ENCODE measurements at places on chromosomes 5 and 9.

DNA sequence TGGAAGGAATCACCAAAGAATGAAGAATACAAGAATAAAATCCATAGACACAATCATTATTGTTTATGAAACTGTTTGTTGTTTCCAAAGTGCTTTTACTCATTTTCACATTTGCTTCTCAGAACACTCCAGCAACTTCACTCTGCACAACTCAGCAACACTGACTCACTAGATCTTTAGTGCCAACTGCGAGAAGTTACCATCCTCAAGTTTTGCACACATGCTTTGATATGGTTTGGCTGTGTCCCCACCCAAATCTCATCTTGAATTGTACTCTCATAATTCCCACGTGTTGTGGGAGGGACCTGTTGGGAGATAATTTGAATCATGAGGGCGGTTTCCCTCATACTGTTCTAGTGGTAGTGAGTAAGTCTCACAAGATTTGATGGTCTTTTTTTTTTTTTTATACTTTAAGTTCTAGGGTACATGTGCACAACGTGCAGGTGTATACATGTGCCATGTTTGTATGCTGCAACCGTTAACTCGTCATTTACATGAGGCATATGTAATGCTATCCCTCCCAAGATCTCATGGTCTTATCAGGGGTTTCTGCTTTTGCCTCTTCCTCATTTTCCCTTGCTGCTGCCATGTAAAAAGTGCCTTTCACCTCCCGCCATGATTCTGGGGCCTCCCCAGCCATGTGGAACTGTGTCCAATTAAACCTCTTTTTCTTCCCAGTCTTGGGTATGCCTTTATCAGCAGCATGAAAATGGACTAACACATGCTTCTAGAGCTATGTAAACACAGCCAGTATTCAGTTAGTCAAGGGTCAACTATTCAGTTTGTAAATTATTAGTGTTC lies 36.9 kb downstream of the CLINT1 start:
- no peak for DNase-seq

GRCh38 chr9:12843735-12844134 lies 68.9 kb downstream of the LURAP1L start:
- DNase-seq, result no peak

GRCh38 chr9:135330307-135330631 lies 149.3 kb upstream of the PPP1R26 start:
- no peak for DNase-seq

DNA sequence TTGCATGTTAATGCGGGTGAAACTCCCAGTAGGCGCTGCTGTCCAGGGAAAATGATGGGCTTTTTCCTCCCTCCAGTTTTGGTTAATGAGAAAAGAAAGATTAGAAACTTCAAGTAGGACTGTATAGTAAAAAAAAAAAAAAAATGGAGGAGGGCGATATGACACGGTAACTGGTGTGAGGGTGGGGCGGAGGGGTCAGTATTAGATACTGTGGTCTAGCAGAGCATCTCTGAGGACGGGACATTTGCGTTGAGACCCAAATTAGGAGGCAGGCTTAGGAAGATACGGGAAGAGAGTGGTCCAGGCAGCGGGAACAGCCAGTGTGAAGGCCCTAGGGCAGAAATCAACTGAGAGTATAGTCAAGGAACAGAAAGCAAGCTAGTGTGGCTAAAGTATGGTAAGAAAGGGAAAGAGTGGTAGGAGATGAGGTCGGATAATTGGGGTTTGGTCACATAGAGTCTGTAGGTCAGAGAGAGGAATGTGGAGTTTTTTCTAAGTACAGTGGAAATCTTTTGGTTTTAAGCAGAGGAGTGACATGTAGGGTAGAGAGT lies 707 bp downstream of the RMND5B start:
- DNase-seq, result no peak

- no peak for DNase-seq
Measured at GRCh38 chr5:21810737-21811316, 1042.3 kb downstream of the CDH12 start.

- DNase-seq, result no peak
Measured at GRCh38 chr9:28587052-28587451, 1013.8 kb upstream of the C9orf72 start.

GRCh38 chr5:99060306-99061261 lies 131.8 kb upstream of the CHD1 start:
- peak; percentile 76 for DNase-seq
